NCI-H2081 (cell line): ENCODE measurements at places on chromosomes 4 and X.

- no peak for DNase-seq
Measured at GRCh38 chrX:20455001-20455400, 188.3 kb upstream of the RPS6KA3 start.

- no peak for DNase-seq
Measured at GRCh38 chr4:11736978-11737377, 308.3 kb upstream of the HS3ST1 start.

DNA sequence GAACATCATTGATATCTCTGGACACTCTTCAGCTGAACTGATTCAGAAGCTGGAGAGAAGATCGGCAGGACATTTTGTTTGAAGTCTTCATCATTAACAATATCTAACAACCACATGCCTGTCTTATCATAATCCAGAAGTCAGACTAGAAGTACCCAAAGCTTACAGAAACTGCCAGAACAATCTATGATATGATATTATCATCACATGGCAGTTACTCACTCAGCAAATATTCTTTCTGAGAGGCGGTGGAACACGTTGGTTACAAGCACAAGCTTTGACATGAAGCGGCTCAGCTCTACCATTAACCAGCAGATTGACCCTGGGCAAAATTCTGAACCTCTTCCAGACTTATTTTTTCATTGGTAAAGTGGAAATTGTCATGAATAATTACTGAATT is 69.4 kb upstream of the KIT start:
- no peak for DNase-seq

DNA sequence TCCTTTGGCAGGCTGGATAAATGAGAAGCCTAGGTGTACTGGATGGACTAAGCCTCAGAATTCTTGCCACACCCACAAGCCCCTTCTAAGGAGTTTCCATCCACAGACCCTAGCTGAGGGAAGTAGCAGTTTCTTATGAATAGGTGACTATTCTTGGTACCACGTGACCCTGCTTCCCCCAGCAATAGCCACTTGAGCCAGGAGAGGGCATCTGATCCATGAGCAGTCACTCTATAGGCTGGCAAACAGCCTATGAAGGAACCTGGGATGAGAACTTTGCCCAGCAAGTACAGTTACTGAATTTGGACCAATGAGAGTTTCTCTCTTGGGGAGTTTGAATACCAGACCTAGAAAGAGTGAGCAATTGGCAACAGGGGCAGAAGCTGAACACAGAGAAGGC is 84.0 kb downstream of the RTL9 start:
- DNase-seq, result no peak

DNA sequence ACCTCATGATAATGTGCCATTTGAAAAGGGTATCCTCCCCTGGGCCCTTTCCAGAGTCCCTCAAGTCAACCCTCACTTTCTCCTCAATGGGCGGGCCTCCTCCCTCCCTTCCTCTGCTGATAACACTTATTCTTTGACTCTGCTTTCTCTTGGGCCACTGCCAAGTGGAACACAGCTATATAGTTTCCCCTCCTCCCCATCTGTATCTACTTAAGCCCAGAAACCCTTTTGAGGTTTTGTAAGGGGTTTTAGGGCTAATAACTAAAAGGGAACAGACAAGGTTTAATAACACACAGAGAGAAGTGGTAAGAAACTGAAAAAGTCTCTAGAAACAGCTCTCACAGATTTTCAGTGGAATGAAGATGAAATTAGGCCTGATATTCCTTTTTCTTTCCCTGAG is 116.7 kb downstream of the GPC3 start:
- no peak for DNase-seq

- no peak for DNase-seq
Measured at GRCh38 chr4:13750594-13750993, 123.1 kb upstream of the BOD1L1 start.

- no peak for DNase-seq
Measured at GRCh38 chrX:139881572-139881971, 51.3 kb downstream of the ATP11C start.

DNA sequence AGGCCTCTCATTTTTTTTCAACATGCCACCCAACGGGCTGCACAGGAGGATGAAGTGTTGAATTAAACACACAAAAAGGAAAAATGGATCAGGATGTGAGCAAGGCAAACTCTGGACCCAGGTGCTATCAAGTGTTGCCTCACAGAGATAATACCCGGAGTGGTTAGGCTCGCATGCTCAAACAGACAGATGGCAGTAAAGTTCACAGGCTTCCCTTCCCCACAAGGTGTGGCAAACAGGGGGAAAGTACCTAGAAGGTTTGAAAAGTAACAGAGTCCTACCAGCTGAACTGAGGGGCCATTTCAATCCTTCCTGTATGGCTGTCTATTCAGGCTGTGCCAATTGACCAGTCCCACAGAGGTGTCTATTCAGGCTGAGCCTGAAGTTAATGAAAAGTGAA is 123.9 kb upstream of the GC start:
- no peak for DNase-seq

GRCh38 chr4:36227913-36228312 is 16.4 kb downstream of the ARAP2 start:
- DNase-seq, result no peak

DNA sequence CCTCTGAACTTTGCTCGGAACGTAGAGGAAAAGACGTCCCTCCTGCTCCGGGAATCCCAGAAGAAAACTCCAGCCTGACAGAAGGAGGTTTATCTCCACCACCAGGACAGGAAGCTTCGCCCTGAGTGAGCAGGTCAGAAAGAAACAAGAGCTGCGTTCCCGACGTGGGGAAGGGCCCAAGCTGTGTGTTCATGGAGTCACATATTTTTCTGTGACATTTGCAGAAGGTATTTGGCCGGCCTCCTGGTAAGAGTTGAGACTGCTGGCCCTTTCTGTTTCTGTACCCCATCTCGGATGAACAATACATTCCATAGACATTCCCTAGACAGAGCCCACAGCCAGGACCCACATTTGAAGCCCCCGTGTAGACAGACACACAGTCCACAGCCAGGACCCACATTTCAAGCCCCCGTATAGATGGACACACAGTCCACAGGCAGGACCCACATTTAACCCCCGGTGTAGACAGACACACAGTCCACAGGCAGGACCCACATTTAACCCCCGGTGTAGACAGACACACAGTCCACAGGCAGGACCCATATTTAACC is 230.8 kb downstream of the SHOX start:
- no peak for DNase-seq

DNA sequence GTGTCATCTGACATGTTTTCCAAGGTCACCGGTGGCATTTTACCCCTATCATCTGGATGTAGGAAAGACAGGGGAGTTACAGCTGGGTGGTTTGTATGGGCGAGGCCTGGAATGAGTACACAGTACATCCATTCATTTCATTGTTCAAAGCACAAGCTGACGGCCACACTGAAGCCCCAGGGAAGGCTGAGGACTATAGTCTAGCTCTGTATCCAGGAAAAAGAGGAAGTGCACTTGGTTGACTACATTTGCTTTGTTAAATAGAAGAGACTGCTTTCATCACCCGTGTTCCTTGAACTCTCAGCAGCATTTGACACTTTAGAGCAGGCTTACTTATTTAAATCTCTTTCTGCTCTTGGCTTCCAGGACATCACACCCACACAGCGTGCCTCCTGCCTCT is 1041.0 kb upstream of the TENM3 start:
- DNase-seq, result peak; percentile 43

DNA sequence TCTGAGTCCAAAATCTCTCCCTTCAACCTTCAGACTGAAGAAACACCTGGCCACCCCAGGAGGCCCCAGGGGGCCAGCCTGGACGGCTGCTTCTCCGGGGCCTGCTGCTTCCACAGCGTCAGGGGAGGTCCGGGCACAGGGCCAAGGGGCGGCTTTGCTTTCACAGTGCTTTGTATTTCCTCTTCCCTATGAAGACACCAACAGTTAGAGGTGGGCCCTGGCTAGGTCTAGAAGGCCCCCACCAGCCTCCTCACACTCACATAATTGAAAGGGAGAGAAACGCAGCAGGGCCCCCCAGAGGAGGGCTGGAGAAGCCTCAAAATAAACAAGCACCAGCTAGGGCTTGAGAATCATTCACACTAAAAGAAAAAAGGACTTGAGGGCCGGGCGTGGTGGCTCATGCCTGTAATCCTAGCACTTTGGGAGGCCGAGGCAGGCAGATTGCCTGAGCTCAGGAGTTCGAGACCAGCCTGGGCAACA is 17.8 kb downstream of the SCD5 start:
- peak; percentile 96 for DNase-seq

- no peak for DNase-seq
Measured at GRCh38 chr4:77617203-77617602, 11.6 kb downstream of the CXCL13 start.

DNA sequence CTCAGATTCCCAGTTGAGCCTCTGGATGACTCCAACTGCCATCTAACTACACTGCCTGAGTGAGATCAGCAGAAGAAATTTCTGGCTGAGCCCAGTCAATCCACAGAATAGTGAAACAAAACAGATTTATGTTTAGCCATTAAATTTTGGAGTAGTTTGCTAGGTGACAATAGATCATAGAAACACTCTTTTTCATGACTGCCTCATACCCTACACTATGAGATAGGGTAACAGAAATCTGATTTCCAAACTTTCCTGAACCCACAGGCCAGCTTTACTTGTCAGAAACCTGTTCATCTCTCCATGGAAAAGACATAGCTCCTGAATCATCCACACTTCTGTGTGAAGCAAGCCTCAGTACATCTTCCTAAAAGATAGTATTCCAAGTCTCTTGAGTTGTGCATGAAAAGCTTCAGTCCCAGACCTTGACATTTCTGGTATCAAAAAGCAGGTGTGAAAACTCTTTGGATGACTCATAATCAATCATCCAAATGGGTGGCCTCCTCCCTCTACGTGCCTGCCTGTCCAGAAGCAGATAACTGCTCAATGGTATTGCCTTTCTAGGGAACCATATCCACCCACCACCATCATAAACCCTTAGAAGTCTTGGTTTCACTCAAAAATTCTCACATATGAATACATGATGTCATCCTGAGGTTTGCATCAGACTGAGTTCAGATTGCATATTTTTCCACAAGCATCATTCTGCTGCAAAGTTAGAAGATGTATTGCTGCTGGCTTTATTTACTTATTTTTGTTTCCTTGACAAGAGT is 47.5 kb upstream of the RAP2C start:
- DNase-seq, result no peak

- no peak for DNase-seq
Measured at GRCh38 chrX:24168807-24169206, 19.3 kb downstream of the ZFX start.

GRCh38 chrX:42732506-42732905 is 45.5 kb downstream of the PPP1R2C start:
- no peak for DNase-seq

- no peak for DNase-seq
Measured at GRCh38 chrX:154600759-154601374, 15.9 kb downstream of the CTAG1A start.

DNA sequence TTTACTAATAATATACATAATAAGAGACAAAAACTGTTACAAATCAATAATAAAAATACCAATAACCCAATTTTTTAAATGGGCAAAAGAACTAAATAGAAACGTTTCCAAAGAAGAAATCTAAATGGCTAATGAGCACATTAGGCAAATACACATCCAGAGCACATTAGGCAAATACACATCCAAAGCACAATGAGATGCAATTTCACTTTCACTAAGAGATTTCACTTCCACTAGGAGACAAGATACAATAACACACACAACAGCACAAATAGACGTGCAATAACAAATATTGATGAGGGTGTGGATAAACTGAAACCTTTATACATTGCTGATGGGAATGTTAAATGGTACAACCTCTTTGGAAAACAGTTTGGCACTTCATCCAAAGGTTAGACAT is 250.7 kb downstream of the ARAP2 start:
- DNase-seq, result no peak

GRCh38 chr4:14568351-14568750 is 433.9 kb upstream of the CPEB2 start:
- no peak for DNase-seq

- no peak for DNase-seq
Measured at GRCh38 chrX:118745570-118745969, 18.2 kb downstream of the IL13RA1 start.

GRCh38 chr4:112910109-112910736 is 139.2 kb upstream of the ANK2 start:
- DNase-seq, result peak; percentile 10

- no peak for DNase-seq
Measured at GRCh38 chr4:186264660-186265059, 1.3 kb upstream of the F11 start.

DNA sequence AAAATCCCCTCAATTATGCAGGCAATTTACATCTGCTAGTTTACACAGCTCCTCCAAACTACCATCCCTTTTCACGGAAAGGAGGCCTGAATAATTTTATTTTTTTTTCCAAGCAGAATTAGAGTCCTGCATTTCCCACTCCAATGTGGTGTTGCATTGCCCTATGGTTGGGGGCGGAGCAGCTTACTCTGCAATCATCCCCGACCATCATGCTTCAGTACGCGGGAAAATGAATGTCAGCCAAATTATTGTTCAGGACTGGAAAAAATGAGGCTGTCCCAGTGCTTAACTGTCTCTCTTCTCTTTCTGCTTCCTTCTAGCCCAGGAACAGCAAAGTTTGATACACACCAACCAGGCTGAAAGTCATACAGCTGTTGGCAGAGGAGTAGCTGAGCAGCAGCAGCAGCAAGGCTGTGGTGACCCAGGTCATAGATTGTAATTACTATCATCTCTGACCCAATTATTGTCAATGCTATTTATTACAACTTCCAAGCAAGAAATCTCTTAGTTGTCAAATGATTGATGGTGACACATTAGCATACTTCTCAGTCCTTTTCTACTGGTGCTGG is 28.3 kb downstream of the MMRN1 start:
- DNase-seq, result peak; percentile 21

- DNase-seq, result no peak
Measured at GRCh38 chr4:39608451-39608850, 30.2 kb downstream of the SMIM14 start.

DNA sequence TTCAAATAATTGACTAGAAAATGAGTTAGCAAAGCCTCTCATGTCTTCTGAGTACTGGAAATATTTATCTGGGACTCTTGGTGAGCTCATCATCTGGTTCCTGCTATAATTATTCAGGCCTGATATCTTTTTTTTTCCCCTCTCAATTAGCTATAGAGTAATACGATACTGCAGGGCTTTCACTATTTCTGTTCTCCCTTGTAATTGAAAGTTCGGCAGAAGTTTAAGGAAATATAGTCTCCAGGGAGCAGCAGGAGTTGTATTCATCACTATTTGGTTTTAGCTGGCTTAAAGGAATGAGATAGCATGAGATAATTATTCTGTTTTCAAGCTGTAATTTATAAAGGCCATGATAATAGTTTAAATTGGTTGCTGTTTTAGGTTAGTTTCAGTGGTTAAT is 378.6 kb upstream of the EPHA5 start:
- no peak for DNase-seq

GRCh38 chr4:2768124-2768523 is 12.0 kb upstream of the TNIP2 start:
- DNase-seq, result no peak

GRCh38 chr4:76998251-76998901 is 48.8 kb downstream of the SEPTIN11 start:
- DNase-seq, result no peak

GRCh38 chr4:142773505-142773904 is 72.6 kb downstream of the INPP4B start:
- DNase-seq, result no peak

- DNase-seq, result no peak
Measured at GRCh38 chr4:41881981-41882624, 53.1 kb upstream of the TMEM33 start.
